ENCODE measurements at places on chromosomes 2 and 18.

DNA sequence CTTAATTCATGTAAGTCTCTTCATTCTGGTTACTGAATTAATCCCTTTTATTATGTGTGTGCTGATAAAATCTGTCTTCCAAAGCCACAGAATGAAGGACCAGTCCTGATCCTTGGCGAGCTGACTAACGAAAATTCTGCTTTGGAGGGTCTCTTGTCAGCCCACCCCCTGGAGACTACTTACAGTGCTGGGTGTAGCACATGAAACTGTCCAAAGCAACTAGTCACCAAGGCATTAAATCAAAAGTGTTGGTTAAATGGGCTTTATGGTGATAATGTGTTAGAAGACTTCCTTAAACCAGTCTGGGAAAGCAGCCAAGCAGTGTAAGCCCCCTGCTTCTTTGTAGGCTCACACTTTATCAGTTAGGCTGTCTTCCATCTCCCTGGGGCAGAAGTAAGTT, 420.2 kb downstream of the SUCLG1 start:
- H3K4me1 ChIP-seq: no peaks in the 10 kb centered on the region
- H3K4me3 ChIP-seq: no peak overlapping the region
- H3K27me3 ChIP-seq: no peaks in the 10 kb centered on the region

- H3K36me3 ChIP-seq: peaks cover 3% of the 10 kb centered on the region
- peak; percentile 91 for DNase-seq
- H3K4me1 ChIP-seq: peaks cover 20% of the 10 kb centered on the region
- H3K27ac ChIP-seq: peak overlapping the region; percentile 87
- H3K27me3 ChIP-seq: no peaks in the 10 kb centered on the region
These were observed 1.2 kb upstream of the CHMP1B start for GRCh38 chr18:11849841-11850634.

DNA sequence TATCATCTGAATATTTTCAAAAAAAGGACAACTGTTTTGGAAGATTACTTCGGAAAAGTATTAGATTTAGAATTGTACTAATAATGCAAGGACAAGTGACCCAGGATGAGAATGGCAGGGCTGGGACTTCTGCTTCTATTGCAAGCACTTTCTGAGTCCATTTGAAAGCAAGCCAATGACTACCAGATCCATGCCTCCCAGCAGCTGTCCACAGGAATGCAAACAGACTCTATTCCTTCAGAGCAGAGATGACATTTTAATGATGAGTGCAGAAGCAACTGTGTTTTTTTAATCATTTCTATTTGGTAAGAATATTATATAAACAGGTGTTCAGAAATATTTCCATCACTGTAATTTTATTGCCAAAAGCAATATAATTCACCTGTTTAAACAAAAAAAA, 456.7 kb downstream of the SOX11 start:
- no peak overlapping the region for H3K27ac ChIP-seq
- H3K36me3 ChIP-seq: no peaks in the 10 kb centered on the region
- H3K4me3 ChIP-seq: no peak overlapping the region
- H3K4me1 ChIP-seq: no peaks in the 10 kb centered on the region
- H3K27me3 ChIP-seq: no peaks in the 10 kb centered on the region
- DNase-seq: no peak

- no peaks in the 10 kb centered on the region for H3K4me1 ChIP-seq
- no peak for DNase-seq
- H3K36me3 ChIP-seq: no peaks in the 10 kb centered on the region
- no peak overlapping the region for H3K4me3 ChIP-seq
These were observed 841.0 kb downstream of the RNF144A start for GRCh38 chr2:7758073-7758759.

GRCh38 chr2:47269316-47270232, 114.5 kb upstream of the STPG4 start:
- peaks cover 10% of the 10 kb centered on the region for H3K4me1 ChIP-seq
- DNase-seq: peak; percentile 94

DNA sequence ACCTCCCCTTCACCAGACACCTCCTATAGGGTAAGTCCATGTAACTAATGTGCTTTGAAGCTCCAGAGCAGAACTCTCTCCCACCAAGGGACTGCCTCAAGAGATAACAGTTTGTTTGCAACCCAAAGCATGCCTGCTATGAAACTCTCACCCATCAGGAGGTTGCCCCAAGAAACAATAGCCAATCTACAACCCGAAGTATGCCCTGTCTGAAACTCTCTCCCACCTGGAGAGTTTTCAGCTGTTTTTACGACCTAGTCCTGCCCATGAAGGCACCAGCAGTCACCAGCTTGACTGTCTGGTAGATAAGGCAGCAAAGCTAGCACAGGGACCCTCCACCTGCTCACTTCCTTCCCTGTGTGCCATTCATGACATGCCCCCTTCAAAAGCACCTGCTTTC, 533.9 kb upstream of the CRIM1 start:
- no peak for DNase-seq
- no peaks in the 10 kb centered on the region for H3K27me3 ChIP-seq
- H3K27ac ChIP-seq: no peak overlapping the region
- no peaks in the 10 kb centered on the region for H3K4me1 ChIP-seq
- no peak overlapping the region for H3K4me3 ChIP-seq
- H3K36me3 ChIP-seq: no peaks in the 10 kb centered on the region

DNA sequence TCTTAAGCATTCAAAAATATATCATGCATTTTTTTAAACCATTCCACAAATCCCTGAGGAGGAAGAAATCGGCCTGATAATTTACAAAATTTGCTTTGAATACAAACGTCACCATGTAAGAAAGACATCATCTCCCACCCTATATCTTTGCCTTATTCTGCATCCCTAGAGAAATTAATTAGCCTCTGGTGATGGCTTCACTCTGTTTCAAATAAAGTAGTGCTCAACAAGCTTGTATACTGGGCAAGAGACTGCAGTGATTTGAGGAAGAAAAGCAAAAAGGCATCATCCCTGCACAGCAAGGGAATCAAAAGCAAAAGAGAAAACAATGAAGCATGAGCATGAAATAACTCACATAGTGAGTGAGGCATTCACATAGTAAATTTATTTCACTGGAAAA, 375.5 kb downstream of the CDH7 start:
- H3K27me3 ChIP-seq: no peaks in the 10 kb centered on the region
- no peaks in the 10 kb centered on the region for H3K4me1 ChIP-seq
- H3K4me3 ChIP-seq: no peak overlapping the region
- H3K36me3 ChIP-seq: no peaks in the 10 kb centered on the region

GRCh38 chr18:9683418-9684396, 24.4 kb upstream of the RAB31 start:
- H3K27me3 ChIP-seq: no peaks in the 10 kb centered on the region
- H3K4me3 ChIP-seq: peak overlapping the region; percentile 45
- peak overlapping the region; percentile 79 for H3K27ac ChIP-seq
- peaks cover 9% of the 10 kb centered on the region for H3K4me1 ChIP-seq
- no peaks in the 10 kb centered on the region for H3K36me3 ChIP-seq
- no peak for DNase-seq

DNA sequence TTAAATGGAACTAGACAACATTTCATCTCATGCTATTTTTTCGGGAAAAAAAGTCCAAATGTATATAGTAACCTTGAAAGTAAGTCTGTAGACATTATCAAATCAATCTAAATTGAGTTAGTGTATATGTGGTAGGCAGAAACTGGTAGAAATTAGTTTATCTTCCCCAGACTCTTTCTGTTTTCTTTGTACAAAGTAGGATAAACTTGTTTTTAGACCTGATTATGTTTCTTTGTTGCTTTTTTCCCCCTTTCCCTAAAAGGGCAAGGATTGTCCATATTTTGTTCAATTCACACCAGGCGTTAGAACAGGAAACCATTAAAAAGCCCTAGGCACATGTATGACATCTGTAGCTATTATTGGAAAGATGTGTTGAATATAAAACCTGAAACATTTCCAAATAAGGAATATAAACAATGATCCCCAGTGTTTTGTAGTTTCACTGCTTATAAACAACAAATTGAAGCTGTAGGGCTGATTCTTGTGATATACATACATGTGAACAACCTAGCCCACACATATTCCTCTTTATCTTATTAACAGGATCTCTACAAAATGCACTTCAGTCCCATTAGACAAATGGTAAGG, 528.3 kb downstream of the PARD3B start:
- no peak overlapping the region for H3K4me3 ChIP-seq
- H3K27me3 ChIP-seq: no peaks in the 10 kb centered on the region
- no peaks in the 10 kb centered on the region for H3K36me3 ChIP-seq

- no peak for DNase-seq
- H3K4me3 ChIP-seq: no peak overlapping the region
- peaks cover 5% of the 10 kb centered on the region for H3K4me1 ChIP-seq
- no peaks in the 10 kb centered on the region for H3K27me3 ChIP-seq
- H3K27ac ChIP-seq: no peak overlapping the region
These were observed 54.5 kb downstream of the LONRF2 start for GRCh38 chr2:100267751-100268150.

DNA sequence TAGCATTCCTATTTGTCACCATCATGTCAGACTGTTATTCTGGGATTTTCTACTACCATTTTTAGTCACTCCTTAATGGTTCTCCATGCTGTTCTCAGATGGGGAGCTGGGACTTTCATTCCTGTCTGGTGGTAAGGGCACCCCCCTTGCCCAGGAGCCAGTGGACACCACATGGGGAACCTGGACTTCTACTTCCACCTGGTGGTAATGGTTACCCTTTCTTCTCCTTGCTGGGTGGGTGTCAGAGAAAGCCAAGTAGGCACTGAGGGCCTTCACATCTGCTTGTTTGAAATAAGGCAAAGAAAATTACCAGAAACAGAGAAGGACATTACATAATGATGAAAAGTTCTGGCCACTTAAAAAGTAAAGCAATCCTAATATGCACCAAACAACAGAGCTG, 239.8 kb downstream of the FHOD3 start:
- H3K4me3 ChIP-seq: no peak overlapping the region
- no peaks in the 10 kb centered on the region for H3K4me1 ChIP-seq
